Activated T-helper 2 cell treated with anti-CD3 and anti-CD28 coated beads, Interferon-gamma antibody, Interleukin-2, Interleukin-4, amounts not matched to agents 10 μg/mL and 5 μg/mL and 100 μg/mL, durations not matched to agents 14 hours and 24 hours and 36 hours (primary cell): ENCODE measurements at places on chromosomes 12 and 14.

- DNase-seq = no peak
Measured at GRCh38 chr14:73386342-73386741, 72.0 kb downstream of the NUMB start.

- peak; percentile 35 for DNase-seq
Measured at GRCh38 chr12:7113389-7113871, 4.4 kb upstream of the C1RL start.

GRCh38 chr12:7571257-7571656 is 67.7 kb upstream of the CD163 start:
- DNase-seq = no peak

- peak; percentile 43 for DNase-seq
Measured at GRCh38 chr12:4119157-4119761, 154.3 kb upstream of the CCND2 start.

DNA sequence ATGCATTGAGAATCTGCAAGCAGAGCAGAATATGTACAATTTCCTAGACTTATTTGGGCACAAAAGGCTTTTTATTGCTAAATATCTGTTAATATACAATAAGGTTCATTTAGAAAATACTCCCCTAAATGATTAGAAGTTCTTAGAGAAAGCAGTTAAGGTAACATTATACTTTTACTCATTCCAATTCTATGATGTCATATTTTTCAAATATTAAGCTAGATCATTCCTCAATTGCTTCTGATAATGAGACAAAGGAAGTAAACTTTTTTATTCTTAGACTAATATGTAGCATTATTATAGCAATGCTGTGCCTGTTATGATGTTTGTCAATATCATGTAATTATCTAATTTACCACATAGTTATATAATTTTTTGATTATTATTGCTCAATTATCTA is 447.0 kb downstream of the SLC16A7 start:
- DNase-seq = no peak

DNA sequence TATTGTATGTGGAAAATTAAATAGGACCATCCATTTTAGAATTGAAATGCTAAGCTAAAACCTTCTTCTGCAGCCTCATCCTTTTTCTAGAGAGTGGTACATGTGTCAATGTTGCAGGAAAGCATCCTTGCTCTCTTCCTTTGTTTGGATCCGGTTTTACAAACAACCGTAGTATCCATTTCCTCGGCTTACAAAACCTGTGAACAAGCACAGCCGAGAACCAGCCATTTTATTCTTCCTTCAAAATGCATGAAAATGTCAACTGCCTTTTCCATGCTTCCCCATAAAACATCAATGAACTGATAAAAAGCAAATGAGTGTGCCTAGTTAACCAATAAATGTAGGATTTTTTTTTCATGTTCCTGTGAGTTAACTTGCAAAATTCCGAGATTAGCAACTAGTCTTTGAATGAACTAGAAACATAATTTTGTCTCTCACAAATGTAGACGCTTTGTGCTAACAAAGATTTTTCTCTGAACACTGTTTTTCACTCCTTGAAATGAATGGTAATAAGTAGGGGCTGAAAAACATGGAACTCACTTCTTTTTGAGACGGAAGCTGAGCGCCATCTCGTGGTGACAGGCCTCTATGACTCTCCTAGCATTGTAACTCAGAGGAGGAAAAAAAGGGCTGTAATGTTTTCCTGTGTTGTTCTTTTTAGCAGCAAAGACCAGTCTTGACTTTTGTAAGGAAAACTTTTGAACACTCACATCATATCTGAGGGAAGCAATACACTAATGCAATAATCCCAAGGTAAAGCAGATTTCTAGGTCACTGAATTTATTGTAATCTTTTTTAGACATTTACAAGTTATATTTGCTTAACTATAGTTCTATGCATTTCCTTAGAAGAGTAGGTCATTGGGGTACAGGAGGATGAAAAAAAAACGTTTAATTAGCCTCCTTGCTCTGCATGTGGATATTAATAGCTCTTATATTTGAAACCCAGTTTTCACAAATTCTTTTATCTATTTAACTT is 157.4 kb upstream of the FOXG1 start:
- no peak for DNase-seq

DNA sequence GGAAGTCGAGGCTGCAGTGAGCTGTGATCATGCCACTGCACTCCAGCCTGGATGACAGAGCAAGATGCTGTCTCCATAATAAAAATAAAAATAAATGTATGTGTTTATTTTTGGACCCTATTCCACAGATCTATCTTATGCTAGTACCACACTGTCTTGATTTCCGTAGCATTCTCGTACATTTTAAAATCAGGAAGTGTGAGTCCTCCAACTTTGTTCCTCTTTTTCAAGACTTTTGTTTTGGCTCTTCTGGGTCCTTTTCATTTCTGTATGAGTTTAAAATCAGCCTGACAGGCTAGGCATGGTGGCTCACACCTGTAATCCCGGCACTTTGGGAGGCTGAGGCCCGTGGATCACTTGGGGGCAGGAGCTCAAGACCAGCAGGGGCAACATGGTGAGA is 25.8 kb downstream of the DAO start:
- DNase-seq = no peak

DNA sequence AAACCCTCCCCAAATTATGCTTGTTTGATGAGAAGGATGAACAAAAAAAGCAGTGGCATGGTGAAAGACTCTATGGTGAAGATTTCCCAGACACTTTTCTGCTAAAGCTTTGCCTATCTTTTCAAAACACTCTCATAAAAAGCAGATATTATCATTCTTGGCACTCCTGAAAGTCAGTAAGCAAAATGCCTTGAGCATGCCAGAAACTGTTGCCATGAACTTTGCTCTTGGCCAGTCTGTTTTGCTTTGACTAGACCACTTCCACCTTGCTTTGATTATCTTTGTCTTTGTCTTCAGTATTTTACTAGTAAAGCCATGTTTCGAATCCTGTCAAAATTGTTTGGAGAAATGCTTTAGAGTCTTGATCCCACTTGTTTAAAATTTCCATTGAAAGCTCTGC is 110.4 kb downstream of the CNTN1 start:
- no peak for DNase-seq

DNA sequence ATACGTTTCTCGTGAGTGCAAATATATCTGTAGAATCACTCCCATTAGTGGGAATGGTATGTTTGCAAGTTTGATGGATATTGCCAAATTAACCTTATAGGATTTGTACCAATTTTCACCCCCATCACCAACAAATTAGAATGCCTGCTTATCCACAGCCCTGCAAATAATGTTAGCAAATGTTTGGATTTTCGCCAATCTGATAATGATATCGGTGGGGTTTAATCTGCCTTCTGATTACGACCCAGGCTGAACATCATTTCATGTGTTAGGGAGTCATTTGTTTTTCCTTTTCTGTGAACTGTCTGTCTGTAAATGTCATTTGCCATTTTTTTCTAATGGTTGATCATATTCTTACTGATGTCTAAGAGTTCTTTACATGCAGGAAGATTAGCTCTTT is 4.1 kb upstream of the DAZAP2 start:
- no peak for DNase-seq

DNA sequence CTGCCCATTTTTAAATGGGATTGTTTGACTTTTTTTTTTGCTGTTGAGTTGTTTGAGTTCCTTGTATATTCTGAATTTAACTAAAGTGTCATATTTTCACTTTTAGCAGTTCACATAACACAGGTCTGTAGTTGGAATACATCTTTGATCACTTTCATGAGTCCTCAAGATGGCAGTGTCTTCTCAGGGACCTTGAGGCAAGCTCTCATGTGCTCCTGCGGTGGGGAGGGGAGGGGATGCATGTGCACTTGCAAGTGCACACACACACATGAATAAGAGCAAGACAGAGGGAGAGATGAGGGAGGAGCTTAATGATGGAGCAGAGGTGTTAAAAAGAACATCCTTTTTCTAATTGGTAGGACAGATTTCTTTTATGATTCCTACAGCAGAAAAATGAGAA is 291.4 kb upstream of the OR4E1 start:
- peak; percentile 48 for DNase-seq
